ENCODE measurements at places on chromosomes 13 and 19.

GRCh38 chr13:108560093-108560492 lies 69.3 kb upstream of the MYO16 start:
- DNase-seq = no peak

DNA sequence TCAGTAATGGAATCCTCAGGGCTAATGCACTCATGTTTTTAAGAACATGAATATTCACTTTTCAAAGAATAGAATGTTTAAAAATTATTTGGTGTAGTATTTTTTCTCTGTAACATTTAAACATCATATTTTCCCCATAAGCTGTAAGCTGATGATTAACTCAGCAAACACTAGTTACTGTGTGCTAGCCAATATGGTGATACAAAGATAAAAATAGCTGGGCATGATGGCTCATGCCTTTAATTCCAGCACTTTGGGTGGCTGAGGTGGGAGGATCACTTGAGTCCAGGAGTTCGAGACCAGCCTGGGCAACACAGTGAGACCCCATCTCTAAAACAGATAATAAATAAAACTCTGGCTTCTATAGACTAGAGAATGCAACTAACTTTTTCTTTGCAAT lies 13.2 kb downstream of the RNF17 start:
- no peak for DNase-seq

DNA sequence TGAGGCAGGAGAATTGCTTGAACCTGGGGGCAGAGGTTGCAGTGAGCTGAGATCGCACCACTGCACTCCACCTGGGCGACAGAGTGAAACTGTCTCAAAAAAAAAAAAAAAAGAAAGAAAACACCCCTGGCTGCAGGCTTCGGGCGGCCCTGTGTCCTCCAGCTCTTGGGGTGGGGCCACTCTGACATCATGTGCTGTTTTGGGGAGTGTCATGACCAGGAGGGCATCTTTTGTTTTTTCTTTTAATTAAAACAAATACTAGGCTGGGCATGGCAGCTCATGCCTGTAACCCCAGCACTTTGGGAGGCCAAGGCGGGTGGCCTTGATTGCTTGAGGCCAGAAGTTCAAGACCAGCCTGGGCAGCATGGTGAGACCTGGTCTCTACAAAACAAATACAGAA lies 52.1 kb downstream of the KDM4B start:
- no peak for DNase-seq

GRCh38 chr13:110443622-110444225 lies 117.8 kb downstream of the RAB20 start:
- no peak for DNase-seq

GRCh38 chr19:46328079-46328478 lies 18.8 kb upstream of the PPP5C start:
- peak; percentile 79 for DNase-seq

DNA sequence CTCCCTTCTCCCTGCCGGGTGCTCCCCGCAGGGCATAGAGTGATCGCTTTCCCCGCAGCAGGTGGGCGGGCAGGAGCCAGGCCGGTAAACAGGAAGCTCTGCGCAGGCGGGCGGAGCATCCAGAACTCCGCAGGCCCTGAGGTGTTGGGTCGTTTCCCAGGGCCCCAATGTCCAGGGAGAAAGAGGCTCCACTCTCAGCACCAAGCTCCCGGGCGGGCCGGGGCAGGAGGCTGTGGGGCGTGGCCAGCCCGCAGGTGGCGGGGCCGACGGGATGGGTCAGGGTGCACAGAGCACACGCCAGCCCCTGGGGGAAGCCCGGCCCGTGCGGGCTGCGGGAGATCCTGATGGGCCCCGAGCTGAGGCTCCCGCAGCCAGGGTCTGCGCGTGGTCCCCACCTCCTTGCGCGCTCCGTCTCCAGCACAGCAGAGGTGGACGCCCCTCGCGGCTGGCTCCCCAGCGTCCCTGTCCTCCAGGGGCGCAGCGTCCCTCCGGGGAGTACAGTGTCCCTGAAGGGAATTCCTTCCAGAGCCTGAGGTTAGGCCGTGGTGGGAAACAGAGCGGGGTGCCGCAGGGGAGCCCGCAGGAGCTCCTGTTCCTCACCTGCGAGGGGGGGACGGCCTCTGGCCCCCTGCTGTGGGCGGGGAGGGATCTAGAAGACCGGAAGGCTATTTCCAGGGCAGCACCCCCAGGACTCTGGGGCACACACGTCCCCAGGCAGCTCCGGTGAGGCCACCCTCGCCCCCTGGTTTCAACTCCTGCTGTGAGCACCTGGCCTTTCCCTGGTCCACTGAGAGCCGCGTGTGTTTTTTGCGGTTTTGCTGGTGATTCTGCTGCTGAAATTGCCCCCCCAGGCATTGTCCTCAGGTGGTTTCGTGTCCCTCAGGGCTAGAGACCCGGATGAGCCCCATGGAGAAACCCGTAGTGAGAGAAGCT lies 12.2 kb downstream of the PIP5K1C start:
- DNase-seq = peak; percentile 10

GRCh38 chr13:30429235-30429634 lies 6.9 kb downstream of the UBE2L5 start:
- no peak for DNase-seq

GRCh38 chr13:75222031-75222430 lies 259.9 kb downstream of the TBC1D4 start:
- no peak for DNase-seq

DNA sequence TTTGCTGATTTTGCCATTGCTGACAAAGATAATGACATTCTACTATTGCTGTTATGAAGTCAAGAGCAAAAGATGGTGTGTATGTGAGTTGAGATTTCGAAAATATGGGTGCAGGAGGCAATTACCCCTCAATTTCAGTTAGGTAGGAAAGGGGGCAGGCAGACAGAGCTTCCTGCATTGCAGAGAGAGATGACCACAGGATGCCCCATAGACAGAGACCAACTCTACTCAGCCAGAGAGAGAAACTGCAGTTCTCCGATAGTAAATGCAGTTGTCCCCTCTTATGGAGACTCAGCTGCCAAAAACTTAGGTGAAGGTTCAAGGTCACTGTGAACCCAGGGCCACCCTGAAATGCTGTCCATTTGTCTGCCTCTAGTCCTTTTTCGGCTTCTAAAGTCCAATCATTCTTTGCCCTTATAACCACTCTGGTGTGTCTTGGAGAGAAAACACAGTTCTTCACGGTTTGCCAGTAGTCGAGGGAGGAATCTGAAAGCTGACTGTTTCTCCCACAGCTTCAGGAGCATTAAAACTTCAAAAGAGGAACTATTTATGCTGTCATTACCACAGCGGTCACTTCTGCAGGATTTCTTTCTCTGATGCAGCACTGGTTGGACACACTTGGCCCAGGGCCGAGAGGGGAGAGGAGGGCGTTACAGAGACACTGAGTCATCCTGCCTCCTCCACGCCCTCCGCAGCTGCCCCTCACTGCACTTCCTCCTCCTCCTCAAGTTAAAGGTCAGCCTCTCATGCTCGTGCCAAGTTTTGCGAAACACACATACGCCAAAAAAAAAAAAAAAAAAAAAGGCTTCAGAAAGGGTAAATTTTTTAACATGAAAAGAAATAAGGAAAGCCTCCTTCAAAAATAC lies 264.3 kb downstream of the FOXO1 start:
- DNase-seq = peak; percentile 96

GRCh38 chr19:24062190-24062589 lies 24.8 kb upstream of the ZNF254 start:
- peak; percentile 50 for DNase-seq

DNA sequence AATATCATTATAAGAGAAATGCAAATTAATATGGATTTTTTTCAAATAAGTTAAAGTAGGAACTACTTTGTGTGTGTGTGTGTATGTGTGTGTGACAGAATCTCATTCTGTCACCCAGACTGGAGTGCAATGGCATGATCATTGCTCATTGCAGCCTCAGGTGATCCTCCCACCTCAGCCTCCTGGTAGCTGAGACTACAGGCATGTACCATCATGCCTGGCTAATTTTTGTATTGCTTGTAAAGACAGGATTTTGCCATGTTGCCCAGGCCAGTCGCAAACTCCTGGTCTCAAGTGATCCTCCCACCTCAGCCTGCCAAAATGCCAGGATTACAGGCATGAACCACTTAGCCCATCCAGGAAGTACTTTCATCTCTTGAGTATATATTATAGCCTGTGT lies 3.2 kb upstream of the ERVV-2 start:
- no peak for DNase-seq

- DNase-seq = no peak
These were observed 28.6 kb downstream of the ZNF557 start for GRCh38 chr19:7098096-7098495.

DNA sequence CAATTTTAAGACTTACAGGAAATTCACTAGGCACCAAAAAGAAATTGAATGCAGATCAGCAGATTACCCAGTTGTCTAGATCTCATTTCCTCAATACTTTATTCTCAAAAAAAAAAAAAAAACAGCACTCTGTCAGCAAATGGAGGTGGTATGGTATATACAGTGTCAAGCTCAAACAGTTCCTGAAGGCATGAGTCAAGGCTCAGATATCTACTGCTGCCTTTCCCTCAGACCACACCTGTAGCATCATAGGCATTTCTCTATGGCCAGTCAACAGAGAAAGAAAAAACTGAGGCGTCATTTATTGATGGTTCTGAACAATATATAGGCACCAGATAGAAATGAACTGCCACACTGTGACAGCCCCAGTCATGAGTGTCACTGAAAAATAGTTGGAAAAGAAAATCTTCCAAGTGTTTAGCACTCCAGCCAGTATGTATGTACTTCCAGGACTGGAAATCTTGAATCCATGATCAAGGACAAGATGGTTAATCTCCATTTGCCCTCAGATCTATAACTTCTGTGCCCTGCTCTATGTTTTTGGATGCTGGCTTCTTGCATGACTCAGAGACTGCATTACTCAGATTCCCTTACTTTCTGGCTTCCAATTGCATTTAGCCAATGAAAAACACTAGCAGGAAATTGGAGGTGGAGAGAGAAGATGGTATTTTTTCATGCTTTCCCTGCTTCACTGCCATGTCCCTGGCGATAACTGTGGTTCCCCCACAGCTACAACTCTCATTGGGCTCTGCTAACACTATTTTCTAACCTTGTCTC lies 8.4 kb upstream of the COG3 start:
- peak; percentile 70 for DNase-seq

- DNase-seq = peak; percentile 76
These were observed 18.1 kb downstream of the GADD45B start for GRCh38 chr19:2494084-2494446.

DNA sequence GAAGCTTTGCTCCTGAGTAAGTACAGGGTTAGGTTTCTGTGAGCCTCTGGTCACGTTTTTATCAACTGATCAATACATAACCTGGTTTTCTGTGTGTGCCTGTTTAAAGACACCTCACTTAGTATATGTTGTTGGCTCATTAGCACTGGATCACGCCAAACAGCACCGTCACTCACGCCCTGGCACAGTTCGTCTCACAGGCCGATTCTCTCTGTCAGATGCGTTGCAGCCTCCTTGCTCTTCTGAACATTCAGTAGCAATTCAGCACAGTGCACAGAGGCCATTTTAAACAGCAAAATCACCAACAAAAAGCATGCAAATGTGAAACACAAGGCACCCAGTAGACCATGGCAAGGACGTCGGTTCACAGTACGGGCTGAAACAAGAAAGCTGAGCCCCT lies 288.5 kb downstream of the IRS2 start:
- DNase-seq = no peak

Measured in kidney tubule cell (primary cell).